Amygdala (tissue), 56 donors: ENCODE measurements at places on chromosomes 1 and 21.

GRCh38 chr1:153698020-153698922, 19.8 kb downstream of the NPR1 start:
- DNase-seq: no peak

DNA sequence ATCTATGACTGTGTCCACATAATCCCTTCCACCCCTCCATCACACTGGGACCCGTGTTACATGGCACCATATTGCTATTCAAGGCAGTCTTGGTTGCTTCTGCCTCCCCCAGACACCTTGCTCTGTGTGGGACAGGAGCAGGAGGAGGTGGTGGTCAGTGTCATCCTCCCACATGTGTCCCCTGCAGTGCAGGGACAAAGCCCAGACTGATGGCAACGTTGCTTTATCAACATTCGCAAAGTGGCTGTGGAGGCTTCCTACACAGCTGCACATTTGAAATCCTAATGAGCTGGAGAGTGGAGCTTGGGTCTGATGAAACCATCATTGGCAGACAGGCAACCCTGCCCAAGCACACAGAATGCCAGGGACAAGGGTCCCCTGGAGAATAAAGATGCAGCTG, 26.2 kb downstream of the TRIM67 start:
- no peak for DNase-seq

GRCh38 chr1:168235937-168236336, 10.1 kb downstream of the SFT2D2 start:
- no peak for DNase-seq

- DNase-seq: no peak
Measured at GRCh38 chr1:114320586-114320985, 166.9 kb upstream of the SYT6 start.

GRCh38 chr1:5001466-5001865, 347.1 kb downstream of the AJAP1 start:
- no peak for DNase-seq

- DNase-seq: no peak
Measured at GRCh38 chr1:213061263-213061662, 10.2 kb downstream of the RPS6KC1 start.

GRCh38 chr1:116751621-116752020, 2.6 kb upstream of the CD2 start:
- no peak for DNase-seq

GRCh38 chr21:29293495-29293894, 5.2 kb upstream of the BACH1 start:
- DNase-seq: no peak

GRCh38 chr1:2091611-2092604, 41.7 kb downstream of the PRKCZ start:
- no peak for DNase-seq

DNA sequence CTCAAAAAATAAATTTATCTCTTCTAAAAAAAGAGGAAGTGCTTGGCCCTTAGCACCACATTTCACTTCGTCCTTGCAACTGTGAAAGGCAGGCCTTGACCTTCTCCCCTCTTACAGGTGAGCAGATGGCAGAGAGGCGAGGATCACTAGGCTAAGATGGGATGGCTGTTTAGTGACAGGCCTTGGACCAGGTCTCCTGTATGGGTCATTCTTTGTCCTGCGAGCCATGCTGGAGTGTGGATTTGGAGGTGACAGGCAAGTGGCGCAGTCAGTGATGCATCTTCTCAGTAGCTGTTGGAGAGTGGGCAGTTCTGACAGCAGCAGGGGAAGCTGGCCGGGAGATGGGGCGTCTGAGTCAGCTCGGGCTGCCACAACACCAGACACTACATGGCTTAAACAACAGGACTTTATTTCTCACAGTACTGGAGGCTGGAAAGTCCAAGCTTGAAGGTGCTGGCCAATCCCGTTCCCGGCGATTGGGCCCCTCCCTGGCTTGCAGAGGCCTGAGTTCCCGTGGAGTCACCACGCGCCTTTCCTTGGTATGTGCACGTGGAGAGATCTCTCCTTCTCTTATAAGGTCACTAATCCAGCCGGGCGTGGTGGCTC, 16.5 kb downstream of the SLC27A3 start:
- no peak for DNase-seq

GRCh38 chr1:14254251-14254650, 344.2 kb upstream of the KAZN start:
- DNase-seq: no peak

DNA sequence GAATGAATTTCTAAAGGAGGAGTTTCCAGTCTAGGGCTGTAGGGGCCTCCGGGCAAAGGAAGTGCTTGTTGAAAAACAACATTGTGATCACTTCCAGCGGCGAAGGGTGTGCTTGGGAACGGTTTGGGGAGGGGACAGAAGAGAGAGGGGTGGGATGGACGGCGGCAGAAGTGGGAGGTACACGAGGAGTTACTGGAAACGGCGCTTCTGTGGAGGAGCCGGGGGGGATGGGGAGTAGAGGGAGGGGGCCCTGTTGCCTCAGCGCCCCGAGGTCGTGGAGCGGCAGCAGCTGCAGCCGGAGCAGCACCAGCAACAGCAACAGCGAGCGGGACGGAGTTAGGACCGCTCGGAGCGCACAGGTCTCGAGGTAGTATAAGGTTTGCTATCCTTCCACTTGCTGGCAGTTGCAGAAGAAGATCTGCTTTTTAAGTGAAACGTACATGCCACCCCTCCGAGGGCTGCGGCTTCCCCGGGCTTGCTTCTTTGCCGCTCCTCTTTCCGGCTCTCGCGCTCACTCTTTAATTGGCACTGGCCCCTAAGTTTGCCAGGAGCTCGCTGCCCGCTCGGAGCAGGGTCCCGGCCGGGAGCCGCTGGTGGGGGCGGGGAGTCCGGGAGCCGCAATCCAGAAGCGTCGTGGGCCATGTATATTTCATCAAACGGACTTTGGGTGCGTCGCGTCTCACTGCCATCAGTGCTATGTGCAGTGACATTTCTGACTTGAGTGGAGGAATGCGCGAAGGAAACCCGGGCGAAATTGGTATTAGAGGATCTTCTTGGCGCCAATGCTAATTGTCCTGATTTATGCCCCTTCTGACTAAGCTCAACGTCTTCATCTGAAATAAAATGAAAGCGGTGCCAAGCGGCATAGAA, 771 bp upstream of the NTNG1 start:
- DNase-seq: no peak

GRCh38 chr1:37181425-37181824, 147.1 kb upstream of the GRIK3 start:
- DNase-seq: no peak

GRCh38 chr1:173562813-173563212, 40.1 kb downstream of the SLC9C2 start:
- no peak for DNase-seq
